ENCODE measurements at places on chromosomes 12 and 14.

DNA sequence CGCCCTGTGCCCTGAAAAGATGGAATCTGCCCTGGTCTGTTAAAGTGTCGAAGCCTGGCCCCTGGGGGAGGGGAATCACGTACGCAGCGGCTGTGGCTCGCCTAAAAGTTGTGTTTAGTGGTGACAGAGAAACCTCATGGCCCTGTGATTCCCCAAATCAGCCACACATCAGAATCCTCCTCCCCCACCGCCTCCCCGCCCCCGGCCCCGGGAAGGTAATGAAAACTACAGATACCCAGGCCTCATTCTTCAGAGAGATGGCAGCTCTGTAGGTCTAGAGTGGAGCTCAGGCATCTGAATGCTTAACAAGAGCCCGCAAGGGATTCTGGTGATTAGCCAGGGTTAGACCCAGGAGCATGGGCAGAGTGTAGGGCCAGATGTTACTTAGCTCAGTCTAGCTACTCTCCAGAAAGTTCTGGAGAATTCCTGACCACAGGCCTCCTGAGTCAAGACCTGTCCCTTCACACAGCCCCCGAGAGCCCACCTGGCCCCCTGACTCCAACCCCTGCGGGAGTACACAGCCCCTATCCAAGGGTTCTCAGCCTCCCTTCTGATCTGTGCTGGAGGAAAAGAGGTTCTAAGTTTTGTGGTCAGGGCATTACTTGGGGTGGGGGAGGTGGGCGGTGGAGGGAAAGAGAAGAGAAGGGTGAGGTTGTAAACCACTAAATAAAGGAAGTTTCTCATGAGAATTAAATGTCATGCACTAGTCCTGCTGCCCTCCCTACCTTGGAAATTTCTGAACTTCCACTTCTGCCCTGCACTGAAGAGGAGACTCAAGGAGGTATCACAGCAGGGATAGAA is 114.8 kb downstream of the PLXNC1 start:
- DNase-seq, result peak; percentile 44

DNA sequence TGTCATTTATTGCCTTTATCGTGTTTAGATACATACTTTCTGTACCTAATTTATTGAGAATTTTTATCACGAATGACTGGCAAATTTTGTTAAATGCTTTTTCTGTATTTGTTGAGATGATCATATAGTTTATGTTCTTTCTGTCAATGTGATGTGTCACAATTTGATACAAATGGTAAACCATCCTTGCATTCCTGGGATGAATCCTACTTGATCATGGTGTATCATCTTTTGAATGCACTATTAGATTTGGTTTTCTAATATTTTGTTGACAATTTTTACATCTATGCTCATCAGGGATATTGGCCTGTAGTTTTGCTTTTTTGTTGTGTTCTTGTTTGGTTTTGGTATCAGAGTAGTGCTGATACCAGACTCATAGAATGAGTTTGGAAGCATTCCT is 185.1 kb downstream of the NUBPL start:
- DNase-seq, result no peak

- no peak for DNase-seq
Observed at GRCh38 chr12:58233886-58234285, 292.5 kb downstream of the ATP23 start.

DNA sequence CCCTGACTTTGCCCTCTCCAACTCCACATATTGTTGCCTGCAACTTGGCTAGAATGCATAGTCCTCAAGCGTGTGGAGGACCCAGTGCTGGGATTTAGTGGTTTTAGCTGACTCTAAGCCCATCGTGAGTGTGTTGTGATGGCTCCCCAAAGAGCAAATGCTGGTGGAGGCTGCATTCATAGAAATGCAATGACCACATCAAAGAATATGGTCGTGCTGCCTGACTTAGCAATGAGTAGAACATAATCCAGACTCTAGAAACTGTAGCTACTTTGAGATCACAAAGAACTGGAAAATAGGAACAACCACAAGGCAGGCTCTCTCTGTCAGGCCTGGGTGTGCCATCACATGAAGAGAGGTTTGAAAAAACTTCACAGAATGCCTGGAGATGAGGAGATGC is 1.3 kb downstream of the DYRK4 start:
- DNase-seq, result no peak

DNA sequence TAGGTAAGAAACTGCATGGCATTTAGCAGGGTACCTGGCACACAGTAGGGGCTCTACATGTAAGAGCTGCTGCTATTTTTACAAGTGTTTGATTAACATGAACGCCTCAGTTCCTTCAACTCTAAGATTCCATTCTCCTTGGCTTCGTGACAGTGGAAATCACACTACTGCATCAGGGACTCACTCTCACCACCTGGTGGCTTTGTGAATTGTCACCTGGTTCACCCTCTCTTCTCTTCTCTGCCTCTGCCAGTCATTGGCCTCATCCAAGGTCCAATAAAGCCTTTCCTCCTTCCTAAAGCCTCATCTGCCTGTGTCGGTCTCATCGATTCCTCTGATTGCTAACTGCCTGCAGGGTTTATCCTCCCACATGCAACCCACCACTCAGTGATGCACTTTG is 476.4 kb downstream of the VRK1 start:
- no peak for DNase-seq

GRCh38 chr12:132429946-132430643 is 59.9 kb upstream of the FBRSL1 start:
- DNase-seq, result no peak

DNA sequence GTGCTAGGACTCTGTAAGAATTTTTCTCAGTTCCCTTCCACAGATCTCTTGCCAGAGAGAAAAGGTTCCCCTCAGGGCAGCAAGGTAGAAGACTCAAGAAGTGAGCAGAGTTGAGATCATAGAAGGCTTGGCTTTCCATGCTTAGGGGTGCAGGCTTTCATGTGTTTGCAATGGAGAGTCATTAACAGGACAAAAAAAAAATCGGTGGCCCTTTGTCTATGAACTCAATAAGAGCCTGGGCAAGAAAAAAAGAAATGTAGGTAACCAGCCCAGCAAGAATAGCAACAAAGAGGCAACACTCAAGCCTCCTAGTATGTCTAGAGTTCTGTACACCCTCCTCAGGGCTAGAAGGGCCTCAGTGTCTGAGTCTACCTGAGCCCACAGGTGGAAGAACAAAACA is 23.4 kb upstream of the LRP6 start:
- DNase-seq, result no peak

DNA sequence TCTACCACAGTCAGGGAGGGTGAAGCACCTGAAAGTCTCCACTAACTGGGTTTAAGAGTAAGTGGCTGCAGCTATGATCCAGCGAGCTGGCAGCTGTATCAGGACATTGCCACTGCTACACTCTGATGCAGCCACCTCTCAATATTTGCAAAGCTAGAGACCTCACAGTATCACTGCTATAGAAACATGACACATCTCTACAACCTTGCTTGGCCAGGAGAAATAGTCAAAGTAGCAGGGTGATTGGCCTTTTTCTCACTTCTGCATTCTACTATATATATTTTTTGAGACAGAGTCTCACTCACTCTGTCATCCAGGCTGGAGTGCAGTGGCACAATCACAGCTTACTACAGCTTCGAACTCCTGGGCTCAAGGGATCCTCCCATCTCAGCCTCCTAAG is 9.3 kb upstream of the FMNL3 start:
- DNase-seq, result no peak

GRCh38 chr14:79693935-79694334 is 517.4 kb downstream of the DIO2 start:
- no peak for DNase-seq

DNA sequence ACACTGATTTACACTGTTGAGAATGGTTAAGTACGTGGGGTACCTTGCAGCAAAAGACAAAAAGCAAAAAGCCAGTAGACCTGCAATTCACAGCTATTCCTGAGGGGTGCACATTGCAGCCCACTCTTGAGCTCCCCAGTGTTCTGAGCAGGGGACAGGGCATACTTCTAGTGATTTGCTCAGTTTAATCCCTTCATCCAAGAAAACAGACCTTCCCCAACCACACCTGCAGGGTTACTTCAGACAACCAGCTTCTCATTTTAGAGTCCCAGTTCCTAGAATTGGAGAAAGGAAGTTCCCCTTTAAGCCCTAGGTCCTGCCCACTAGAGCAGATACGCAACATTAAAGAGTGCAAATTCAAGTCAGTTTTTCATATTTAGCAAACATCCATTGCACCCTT is 3.6 kb upstream of the WSB2 start:
- DNase-seq, result no peak

DNA sequence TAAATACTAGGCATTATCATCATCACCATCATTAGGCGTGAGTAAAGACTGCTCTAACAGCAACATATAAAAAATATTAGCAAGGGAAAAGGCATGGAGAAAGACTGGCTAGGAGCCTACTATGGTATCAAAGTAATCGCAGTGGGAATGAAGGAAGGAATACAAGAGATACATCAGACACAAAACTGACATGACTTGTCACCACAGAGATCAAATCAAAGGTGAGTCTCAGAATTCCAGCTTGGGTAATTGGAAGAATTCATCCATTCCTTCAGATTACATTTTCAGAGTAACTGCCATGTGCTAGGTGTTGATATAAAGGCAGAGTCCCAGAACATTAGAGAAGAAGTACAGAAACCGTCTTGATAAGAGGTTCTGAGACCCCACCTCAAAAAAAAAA is 10.2 kb downstream of the ZBTB25 start:
- DNase-seq, result no peak

DNA sequence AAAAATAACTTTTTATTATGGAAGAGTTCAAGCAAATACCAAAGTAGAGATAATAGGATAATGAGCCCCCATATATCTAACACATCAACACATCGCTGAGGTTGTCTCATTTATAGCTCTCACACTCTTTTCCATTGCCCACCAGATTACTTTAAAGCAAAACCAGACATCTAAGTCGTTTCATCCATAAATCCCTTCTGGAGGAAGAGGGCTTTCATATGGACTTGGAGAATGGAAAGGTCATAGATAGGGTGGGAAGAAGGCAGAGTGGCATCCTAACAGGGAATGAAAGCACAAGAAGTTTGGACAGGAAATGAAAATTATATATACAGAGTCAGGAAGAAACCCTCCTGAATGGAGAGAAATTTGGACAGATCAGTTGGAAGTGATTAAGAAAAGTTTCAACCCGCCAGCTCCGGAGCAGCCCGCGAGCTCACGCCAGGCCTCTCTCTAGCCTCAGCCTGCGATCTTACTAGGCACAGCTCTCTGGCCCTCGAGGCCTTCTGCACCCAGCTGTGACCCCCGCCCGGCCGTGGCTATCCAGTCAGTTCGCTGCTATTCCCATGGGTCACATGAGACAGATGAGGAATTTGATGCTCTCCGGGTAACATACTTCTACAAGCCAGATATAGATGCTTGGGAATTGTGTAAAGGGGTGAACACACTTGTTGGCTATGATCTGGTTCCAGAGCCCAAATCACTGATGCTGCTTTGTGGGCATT is 48.4 kb upstream of the NID2 start:
- DNase-seq, result peak; percentile 63

GRCh38 chr12:10205220-10205807 is 7.4 kb upstream of the GABARAPL1 start:
- no peak for DNase-seq

- no peak for DNase-seq
Observed at GRCh38 chr12:1978078-1978862, 26.0 kb downstream of the DCP1B start.

- DNase-seq, result no peak
Observed at GRCh38 chr14:39060818-39061437, 42.1 kb downstream of the SEC23A start.

DNA sequence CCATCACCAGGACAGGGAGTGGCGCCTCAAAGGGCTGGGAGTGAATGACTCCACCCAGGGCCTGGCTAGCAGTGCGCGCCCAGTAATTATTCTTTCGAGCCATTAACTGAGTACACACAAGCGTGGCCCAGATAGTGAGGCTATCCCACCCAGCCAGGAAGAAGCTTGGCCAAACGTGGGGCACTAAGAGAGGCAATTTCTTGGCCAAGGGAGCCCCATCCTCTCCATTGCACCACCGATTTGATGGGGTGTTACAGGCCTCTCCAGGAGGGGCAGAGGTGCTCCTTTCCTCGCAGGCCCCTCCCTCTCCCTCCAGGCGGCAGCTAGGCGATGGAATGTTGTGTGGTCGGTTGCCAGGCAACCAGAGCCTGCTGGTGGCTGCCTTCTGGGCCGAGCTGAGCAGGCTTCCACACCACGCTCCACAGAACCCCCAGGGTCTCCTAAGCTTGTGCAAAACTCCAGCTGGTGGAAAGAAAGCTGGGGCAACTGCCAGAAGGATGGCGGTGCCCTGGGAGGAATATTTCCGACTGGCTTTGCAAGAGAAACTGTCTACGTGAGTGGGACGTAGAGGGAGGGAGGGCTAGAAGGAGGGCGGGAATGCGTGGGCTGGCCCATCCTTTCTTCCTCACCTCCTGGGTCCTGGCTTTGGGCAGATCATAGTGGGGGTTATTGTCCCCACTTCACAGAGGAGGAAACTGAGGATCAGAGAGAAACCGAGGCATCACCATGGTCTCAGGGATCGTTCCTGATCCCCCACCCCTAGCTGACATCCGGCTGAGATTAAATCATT is at the start of gene CFAP73:
CFAP73 (plus strand) TSS at position 364 of the 790 bp plus-strand sequence; CDS start at position 498, 134 bp downstream.
- peak; percentile 81 for DNase-seq

DNA sequence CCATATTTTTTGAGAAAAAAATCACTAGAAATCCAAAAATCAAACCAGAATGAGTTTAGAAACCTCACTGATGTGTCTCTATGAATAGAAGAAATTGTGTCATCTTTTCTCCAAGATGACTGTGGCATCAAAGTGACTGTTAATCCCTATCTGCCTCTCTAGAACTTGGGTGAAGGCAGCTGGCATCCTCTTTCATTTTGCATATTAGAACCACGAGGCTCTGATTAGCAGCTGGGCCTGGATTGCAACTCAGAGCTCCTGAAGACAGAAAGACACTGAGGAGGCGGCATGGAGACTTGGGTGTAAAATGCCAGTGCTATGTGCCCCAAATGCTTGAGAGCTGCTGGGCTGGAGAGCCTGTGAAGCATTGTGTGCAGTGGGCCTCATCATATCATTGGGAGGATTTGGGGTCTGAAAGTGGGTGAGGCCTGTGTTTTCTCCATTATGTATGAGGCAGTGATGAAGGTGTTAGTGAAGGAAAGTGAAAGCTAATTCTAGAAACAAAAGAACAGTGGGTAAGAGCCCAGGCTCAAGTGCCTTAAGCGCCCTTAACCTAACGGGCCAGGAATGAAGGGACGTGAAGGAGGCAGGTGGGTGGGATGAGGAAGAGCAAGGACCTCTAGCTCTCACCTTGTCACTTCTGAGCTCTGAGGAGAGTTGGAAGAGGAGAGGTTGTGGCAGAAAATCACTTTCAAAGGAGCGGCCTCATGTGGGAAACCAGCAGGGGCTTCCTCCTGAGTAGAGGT is 26.2 kb downstream of the NKX2-8 start:
- no peak for DNase-seq

GRCh38 chr12:109458086-109458485 is 19.0 kb downstream of the KCTD10 start:
- no peak for DNase-seq

DNA sequence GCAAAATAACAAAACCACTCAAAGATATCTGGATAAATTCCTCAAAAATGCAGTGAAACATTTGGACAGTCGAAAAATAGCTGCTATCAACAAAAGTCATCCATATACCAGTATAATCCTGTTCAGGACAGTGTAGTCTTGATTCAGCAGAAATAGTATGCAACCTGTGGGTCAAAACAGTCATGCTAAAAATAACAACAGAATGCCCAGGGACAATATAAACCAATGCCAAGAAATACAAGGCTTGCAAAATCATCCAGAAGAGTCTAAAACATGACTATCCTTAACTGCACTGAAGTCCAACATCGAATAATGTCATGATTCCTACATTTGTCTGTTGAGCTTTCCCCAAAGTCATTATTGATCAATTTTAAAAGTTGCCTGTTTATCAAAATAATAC is 425.9 kb downstream of the FSCB start:
- no peak for DNase-seq

GRCh38 chr14:70882776-70883492 is 24.3 kb upstream of the PCNX1 start:
- no peak for DNase-seq
